ENCODE measurements at places on chromosomes 12 and 14. TPM values are rescaled to one million over a fixed set of nuclear protein-coding genes. Genes with fewer than 3 reads are reported as not detected.
A peak's percentile ranks its signal among the peaks of the same experiment; 100 is the strongest.

DNA sequence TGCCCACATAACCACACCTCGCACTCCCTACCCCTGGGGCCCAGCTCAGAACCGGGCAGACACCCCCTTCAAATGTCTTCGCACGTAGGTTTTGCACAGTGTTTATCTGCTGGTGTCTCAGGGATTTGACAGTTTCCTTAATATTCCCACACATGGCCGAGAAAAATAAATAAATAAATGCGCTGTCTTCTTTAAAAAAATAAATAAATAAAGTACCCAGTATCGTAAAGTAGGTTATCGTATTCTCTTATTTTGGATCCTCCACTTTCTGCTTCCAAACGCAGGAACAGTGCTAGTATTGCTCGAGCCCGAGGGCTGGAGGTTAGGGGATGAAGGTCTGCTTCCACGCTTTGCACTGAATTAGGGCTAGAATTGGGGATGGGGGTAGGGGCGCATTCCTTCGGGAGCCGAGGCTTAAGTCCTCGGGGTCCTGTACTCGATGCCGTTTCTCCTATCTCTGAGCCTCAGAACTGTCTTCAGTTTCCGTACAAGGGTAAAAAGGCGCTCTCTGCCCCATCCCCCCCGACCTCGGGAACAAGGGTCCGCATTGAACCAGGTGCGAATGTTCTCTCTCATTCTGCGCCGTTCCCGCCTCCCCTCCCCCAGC lies 710 bp upstream of the FOS start:
- no peak for DNase-seq

GRCh38 chr12:95358111-95359083 lies 115.6 kb upstream of the METAP2 start:
- no peak for DNase-seq

DNA sequence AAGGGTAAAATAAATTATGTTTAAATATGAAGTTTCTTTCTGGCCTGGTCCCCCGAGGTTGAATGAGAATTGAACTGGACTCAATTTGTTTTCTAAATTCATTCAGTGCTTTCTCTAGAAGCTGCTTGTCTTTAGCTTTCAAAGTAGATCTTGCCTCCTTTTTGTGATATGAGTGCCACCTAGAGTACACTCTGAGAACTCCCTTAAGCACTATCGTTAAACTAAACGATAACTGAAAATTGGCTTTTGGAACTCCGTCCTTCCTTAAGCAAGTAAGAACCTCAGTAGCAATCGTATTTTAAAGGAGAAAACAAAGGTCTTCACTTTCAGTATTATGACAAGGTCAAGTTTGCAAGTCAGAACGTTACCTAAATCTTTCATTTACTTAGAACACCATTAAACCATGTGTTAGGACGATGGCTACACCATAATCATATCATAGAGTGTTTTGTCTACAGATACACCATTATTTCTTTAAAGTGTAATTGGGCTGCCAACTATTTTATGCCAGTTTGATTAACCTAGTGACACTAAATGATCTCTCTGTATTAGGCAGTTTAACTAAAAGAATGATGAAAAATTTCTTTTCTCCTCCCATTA lies 364.8 kb downstream of the SNAPC1 start:
- DNase-seq = no peak

The GPRC5D gene
- not detected for total RNA-seq

- DNase-seq = peak; percentile 56
Observed at GRCh38 chr14:101476916-101477553, 84.3 kb upstream of the DIO3 start.

DNA sequence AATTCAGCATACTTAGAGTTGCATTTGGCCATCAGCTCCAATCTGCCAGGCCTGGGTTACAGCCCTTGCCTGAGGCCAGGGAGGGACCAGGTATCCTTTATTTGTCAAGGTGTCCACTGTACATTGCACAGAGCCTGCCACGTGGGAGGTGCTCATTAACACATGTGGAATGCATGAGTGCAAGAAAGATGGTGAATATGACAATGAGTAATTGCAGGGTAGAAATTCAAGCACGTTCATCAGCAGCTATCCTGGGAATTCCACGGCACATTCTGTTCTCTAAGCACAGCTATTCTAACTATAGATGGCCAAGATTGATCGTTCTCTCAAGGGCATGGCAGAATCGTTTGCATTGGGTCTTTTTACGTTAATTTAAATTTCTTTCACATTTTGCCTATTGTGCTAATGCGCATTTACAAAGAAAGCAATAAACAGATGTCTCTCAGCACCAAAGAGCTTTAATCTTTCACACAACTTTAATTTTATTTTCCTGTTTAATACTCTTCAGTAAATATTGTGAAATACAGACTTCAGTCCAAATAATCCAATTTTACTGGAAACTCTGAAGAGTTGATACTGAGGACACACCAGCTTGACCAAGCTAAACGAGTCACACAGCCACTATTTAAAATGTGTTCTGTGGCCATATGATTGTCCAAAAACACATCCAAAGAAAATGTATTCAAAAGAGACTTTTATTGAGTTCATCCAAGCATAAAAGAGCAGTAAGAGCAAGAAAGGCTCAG lies 1025.7 kb upstream of the TMEM132C start:
- DNase-seq = no peak

- no peak for DNase-seq
Observed at GRCh38 chr14:53365486-53366130, 212.5 kb upstream of the DDHD1 start.

DNA sequence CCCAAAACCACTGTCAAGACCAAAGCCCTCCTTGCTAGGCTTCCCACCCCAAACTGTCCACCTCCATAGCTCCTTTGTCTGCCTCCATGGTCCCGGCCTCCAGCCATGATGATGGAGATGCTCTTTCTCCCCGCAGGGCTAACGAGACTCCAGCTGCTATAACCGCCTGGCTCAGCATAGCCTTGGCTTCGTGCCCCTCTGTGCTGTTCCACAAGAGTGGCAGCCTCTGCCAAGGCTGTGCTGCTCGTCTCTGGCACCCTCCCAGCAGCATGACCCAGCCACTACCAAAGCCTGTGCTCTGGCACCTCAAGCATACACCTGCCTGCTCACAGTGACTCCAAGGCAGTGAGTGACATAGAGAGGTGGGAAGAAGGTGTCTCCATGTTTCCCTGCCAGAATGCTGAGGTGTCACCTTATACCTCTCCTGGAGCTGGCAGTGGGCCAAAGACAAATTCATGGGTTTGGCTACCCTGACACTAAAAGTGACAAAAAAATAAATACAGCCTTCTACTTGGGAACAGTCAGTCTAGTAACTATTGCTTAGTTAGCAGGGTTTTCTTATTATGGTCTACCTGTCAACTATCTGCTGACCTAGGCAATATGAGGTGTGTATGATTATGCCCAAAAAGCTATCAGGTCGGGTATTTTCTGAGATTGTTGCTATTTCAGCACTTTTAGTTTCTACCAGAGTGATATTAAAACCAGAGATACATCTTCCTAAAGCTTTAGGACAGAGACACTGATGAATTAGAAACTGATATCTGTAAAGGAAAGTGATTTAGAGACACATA lies 16.1 kb upstream of the KRT73 start:
- peak; percentile 30 for DNase-seq

DNA sequence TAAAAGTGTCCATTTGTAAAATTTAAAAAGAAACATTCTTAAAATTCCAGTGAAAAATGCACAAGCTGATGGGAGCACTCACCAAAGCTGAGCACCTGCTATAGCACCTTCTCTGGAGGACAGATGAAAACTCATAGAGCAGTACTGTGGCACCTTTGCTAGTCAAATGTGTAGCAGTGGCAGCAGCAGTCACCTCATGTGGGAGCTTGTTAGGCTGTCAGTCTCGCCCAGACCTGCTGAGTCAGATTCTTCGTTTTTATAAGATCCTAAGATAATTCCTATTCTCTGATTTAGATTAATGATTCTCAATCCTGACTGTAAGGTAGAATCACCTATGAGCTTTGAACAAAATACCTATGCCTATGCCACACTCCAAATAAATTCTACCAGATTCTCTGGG lies 325.8 kb downstream of the RPL10L start:
- DNase-seq = no peak

- DNase-seq = no peak
Observed at GRCh38 chr12:132071830-132072384, 72.2 kb downstream of the DDX51 start.

DNA sequence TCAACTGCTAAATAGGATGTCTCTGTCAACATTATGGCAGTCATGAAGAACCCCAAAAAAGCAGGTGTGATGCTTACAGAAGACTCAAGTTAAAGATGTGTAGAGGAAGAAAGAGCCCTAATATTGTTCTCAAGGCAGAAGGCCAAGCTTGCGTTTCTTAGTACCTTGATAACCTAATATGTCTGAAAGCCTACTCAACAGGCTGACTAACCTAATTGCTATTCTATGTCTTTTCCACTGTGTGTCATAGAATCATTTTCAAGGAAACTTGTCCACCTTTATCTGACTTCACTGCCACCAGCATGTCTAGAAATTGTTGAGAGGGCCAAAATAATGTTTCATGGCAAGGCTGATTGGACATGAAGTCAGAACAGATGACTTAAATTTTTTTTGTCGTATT lies 373.2 kb downstream of the BTG1 start:
- no peak for DNase-seq

The GPR84 gene
- total RNA-seq = 12.5 TPM

GRCh38 chr12:51521554-51522276 lies 69.3 kb upstream of the SCN8A start:
- DNase-seq = no peak

The DIO2 gene
- 0.36 TPM for total RNA-seq

DNA sequence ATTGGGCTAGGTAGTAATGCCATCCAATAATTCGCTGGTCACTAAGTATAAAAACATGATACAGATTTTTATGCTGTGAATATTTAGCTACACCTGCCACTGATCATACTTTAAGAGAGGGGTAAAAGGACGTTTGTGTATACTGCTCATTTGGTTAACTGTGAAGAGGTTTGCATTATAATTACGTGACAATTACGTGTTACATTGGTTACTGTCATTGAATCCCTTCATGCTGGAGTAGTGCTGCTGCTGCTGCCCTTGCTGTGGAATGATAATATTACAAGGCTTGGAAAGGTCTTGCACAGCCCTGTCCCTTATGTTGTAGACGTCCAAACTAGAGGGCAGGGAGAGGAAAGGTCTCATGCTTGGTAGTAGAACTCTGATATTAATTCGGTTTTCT lies 312.2 kb upstream of the ATP2B1 start:
- DNase-seq = no peak

The SOAT2 gene
- total RNA-seq = 0.37 TPM
